NCI-H2107 (cell line): ENCODE measurements at places on chromosomes 7 and 10.

DNA sequence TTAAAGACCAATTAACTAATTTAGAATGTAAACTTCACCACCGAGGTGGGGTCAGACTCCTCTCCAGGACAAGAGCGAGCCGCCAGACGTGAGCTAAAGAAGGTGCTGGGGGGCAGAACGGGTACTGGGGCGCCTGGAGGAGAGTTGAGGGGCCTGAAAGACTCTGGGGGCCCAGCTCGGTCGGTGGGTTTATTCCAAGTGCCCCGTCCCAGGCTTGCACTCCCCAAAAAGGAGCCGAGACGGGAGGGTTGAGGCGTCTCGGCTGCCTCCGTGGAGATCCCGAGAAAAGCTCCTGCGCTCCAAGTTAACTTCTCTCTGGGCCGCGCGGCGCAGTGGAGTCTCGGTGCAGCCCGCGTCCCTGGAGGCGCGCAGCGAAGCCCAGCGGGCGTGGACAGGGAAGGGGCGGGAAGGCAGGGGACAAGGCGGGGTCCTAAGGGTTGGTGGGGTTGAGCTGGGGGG lies 553.3 kb downstream of the TFEC start:
- DNase-seq = no peak

- no peak for DNase-seq
Observed at GRCh38 chr7:74380720-74381119, 73.0 kb upstream of the GTF2IRD1 start.

- no peak for DNase-seq
Observed at GRCh38 chr10:103575416-103576075, 82.0 kb downstream of the NEURL1 start.

DNA sequence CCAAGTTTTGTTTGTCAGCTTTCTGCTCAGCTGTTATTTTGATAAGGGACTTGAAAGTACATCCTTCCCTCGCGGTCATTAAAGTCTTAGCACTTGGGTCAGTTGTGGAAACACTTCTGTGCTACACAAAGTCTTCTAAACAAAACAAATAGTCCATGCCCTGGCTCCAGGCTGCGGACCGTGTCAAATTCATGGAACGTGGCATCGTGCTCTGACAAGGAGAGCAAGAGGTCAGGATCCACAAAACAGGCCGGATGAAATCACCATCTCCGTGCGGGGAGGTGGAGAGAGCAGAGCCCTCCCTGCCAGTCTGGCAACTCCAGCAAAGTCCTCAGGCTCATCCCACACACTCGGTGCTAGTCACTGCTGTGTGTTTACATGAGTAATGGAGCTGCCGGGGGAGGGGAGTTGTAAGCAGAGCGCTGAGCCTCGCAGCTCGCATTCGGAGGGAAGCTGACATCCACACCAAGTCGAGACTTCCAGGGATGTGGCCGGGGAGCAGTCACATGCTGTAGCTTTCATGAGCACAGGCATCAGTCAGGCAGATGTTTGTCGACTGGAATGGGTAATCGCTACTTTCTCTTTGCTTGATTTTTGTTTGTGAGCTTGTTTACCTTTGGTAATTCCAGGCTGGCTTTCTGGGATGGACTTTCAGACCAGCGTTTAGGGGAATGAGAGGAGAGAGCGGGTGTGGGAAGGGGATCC lies 147.6 kb downstream of the ARID5B start:
- peak; percentile 17 for DNase-seq

DNA sequence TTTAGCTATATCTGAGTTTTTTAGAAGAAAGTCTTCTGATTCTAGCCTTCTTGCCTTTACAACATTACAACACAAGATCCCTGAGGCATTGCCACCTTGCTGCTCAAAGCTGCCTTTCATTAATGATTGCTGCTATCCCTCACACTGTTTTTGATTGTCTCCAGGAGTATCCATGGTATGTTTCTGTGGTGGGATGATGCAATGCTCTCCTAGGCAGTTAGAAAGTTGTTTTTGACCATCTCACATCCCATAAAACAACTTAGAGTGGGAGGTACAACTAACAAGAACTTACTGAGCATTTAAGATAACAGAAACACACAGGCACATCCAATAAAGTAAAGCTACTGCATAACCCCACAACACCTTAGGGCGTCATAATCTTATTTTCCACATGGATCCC lies 1156.0 kb upstream of the LRRTM3 start:
- DNase-seq = no peak

GRCh38 chr10:130713135-130713534 lies 576.9 kb downstream of the GLRX3 start:
- no peak for DNase-seq

- DNase-seq = peak; percentile 11
Observed at GRCh38 chr7:155001756-155002410, 1.0 kb downstream of the PAXIP1 start.

GRCh38 chr7:140360697-140361229 lies 37.6 kb downstream of the SLC37A3 start:
- DNase-seq = no peak

GRCh38 chr10:33164060-33164709 lies 170.3 kb downstream of the NRP1 start:
- no peak for DNase-seq

GRCh38 chr10:95605163-95605562 lies 44.0 kb upstream of the SORBS1 start:
- no peak for DNase-seq
